Colonic mucosa (tissue), 4 donors: ENCODE measurements at places on chromosomes 13 and 19. TPM values are rescaled to one million over a fixed set of nuclear protein-coding genes. Genes with fewer than 3 reads are reported as not detected.

Gene HRC
- total RNA-seq, result 0.53 TPM

Gene SSC5D
- total RNA-seq, result 7.4 TPM

Gene PSG4
- not detected for total RNA-seq

DNA sequence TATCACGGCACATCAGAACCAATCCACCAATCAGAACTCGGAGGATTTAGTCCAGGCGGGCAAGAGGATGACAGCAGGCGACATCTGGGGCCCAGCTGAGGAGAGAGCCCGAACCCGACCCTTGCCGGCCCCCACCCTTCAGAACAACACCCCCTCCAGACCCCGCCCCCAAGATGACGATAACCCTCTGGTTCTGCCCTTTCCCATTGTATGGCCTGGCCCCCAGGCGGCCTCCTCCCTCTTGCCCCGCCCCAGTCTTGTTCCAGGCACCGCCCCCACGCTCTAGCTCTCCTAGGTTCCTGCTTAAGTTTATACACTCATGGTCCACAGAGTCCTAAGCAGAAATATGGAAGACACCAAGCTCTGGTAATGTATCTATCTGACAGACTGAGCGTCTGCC, 2.8 kb upstream of the ZNF83 start:
- DNase-seq, result no peak

GRCh38 chr13:73687929-73688328, 446.3 kb downstream of the KLF12 start:
- no peak for DNase-seq

- DNase-seq, result no peak
Measured at GRCh38 chr19:39946532-39946931, 12.1 kb upstream of the FCGBP start.

- DNase-seq, result peak; percentile 87
Measured at GRCh38 chr13:80132741-80133601, 208.0 kb downstream of the SPRY2 start.

DNA sequence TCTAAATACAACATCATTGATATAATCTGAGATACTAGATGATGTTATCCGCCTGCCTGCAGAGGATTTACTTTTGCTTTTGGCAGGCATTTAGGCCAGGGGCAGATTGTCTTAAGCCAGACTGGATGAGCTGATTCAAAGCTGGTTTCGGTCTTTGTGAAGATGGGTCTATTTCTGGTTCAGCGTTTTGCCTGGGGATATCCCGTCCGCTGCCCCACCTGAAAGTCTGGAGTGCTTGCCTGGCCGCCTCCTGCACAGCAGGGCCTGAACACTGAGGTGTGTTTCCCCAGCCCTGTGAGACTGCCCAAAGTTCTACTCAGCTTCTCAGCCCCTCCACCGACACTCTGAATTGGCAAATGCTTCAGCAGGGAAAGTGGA, 149.7 kb downstream of the KATNAL1 start:
- no peak for DNase-seq

- DNase-seq, result peak; percentile 82
Measured at GRCh38 chr19:13841086-13841961, 35.6 kb upstream of the NANOS3 start.

DNA sequence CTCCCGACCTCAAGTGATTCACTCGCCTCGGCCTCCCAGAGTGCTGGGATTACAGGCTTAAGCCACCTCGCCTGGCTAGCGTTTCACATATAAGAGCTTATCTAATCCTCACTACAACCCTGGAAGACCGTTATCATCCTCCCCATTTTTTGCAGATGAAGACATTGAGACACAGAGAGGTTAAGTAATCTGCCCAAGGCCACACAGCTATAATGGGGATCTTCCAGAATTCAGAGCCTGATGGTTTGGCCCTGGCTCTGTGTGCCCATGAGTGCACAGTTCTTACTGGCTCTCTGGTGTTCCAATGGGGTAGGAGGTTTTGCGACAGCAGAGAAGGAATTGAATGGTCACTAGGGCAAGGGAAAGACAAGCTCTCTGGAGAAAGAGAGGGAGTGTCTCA, 16.8 kb upstream of the KCTD15 start:
- DNase-seq, result no peak

DNA sequence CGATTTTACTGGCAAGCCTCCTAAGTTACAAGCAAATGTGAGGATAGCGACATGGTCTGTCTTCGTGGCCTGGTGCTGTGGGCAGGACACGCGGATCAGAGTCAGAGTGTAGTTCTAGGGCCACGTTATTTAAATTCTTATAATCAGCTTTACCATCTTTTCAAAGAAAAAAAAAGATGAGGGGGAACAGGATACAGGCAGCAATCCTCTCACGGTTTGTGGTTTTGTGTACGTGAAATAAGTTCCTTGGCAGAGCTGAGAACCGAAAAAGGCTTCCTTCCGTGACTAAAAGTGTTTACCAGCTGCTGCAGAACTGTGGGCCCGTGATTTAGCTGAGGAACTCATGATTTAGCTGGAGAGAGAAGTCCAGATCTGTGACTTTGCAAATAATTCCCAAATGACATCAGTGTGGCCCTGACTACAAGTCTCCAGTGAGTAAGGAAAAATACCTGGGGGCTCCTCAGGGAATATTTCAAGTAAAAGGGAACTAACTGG, 27.2 kb downstream of the RCBTB2 start:
- DNase-seq, result no peak

- DNase-seq, result no peak
Measured at GRCh38 chr19:34990578-34991192, 9.4 kb upstream of the GRAMD1A start.
